ENCODE measurements at places on chromosomes 7 and 10.

DNA sequence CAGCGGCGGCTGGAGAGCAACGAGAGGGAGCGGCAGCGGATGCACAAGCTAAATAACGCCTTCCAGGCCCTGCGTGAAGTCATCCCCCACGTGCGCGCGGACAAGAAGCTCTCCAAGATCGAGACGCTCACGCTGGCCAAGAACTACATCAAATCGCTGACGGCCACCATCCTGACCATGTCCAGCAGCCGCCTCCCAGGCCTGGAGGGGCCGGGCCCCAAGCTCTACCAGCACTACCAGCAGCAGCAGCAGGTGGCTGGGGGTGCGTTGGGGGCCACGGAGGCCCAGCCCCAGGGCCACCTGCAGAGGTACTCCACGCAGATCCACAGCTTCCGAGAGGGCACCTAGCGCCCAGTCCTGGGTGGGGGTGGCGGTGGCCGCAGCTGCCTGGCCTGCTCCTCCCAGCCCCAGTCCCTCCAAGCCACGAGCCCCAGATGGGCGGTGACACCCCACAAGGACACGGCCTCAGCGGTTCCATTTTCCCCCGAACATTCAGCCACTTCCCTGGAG, 1.3 kb downstream of the BHLHA15 start:
- no peak for DNase-seq

DNA sequence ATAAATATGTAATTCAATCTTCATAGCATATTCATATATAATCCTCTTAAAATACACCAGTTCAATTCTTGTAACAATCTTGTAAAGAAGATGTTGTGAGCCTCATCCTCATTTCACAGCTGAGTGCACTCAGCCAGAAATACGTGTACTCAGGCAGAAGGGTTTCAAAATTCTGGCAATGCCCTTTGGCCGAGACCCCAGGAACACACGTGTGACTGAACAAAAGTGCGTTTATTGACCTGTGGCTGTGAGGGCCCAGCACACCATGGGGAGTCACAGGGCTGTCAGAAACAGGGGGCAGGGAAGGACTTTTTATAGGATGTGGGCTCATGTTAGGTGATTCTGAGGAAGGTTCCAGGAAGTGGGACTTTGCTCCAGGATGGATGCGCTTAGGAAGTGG, 21.5 kb downstream of the GIMAP8 start:
- DNase-seq, result no peak

- no peak for DNase-seq
Measured at GRCh38 chr7:98202367-98203195, 8.7 kb upstream of the BHLHA15 start.

DNA sequence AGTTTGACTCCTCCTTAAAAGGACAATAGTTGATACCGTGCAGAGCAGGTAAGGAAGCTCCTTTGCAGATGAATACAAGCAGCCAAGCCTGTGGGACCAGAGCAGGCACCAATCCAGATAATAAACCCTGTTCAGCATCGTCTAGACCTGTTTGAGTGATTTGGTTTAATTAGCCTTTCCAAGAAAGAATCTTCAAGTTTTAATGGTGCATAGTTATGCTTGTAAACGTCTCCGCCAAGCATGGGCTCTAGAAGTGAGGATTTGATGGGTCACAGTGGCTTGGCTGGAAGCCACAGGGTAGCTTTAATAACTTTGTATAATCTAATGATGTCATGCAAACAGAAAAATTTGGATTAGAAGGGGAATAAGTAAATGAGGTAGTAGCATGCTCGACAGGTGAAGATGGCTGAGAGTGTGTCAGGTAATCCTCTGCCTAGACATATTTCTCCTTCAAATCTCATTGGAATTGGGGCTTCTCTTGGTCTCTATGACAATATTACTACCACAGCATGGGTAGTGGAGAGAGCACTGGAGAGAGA, 188.4 kb downstream of the DYNC1I1 start:
- no peak for DNase-seq

DNA sequence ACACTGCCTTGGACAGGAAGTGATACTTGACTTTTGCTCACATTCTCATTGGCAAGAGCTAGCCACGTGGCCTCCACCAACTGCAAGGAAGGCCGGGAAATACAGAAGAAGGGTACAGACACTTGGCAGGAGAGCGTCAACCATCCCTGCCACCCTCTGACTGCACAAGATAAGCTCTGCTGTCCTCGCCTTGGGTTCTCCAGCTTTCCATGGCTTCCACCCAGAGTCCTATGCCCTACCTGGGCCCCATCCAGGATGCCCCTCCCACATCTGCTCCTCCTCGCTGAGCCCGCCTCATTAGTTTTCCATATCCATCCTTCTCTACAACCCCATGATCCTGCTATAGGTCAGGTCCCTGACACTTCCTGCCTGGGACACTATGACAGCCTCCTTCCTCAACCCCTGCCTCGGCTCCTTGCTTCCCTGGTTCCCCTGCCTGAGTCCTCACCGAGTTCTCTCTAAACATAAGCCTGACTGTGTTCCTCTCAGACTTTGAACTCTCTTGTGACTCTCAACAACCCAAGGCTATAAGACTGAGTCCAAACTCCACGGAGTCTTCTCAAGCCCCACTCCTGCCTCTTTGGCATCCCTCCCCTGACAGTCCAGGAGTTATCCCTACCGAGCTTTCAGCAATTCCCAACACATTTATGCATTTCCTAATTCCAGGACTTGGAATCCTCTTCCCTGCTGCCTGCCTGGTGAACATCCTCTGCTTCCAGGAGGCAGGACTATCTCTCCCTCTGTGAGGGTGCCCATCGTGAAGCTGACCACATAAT, 23.2 kb upstream of the GDF10 start:
- peak; percentile 8 for DNase-seq

GRCh38 chr10:74502963-74503608, 323.3 kb upstream of the KAT6B start:
- no peak for DNase-seq

DNA sequence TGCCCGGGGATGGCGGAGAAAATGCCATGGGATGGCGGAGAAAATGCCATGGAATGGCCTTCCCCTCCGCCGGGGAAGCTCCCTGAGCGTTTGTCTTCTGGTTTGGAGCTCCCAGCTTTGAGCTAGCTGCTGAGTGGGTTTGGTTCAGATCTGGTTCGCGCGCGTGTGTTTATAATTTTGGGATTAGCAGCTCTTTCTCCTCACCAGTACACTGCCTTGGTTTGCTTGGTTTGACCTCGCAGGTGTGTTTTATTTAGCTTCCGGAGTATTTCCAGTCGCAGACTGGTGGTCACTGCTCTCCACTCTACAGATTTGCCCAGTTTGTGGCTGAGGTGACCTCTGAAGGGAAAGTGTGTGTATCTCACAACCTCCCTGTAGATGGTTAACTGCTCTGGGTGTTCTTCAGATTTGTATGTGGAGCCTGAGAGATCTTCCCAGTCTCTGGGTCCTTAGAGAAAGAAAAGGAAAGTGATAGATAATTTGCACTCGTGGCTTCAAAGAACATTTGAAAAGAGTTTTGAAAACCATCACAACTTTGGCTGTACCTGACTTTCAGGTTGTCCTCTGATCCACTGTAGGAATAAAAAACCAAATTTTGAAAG, 597 bp downstream of the ZNF277 start:
- no peak for DNase-seq

DNA sequence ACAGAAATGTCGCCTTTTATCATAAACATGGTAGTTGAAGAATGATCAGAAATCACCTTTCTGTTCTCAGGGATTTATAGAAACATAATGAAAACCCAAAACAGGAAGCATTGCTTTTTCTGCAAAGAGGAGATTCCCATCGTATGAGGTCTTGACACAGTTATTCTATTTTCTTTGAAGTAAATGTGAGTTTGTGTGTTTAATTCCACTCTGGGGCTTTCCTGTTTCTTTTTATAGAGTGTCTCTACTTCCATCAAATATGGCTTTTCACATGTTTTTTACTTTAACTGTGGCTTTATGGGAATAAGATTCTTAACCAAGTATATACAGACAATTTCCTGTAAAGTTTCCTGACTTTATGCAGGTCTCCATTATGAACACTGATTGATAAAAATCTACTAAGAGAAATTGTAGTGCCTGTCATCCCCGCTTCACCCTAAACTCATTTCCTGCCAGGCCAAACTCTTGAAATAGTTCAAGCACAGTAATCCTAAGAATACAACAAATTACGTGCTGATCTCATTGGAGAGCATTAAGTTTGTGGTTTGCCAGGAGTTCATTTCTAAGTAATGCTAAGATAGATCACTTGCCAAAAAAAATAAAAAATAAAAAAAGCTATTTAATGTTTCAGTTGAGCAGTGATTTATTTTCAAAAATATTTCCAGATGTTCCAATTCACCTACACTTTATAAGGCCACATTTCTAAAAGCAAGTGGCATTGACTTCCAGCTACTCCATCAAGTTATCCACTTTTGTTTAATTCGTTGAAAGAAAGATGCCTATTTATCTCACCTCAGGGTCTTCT, 52.2 kb upstream of the SEC61G start:
- DNase-seq, result no peak

GRCh38 chr10:58262766-58263165, 4.9 kb downstream of the IPMK start:
- no peak for DNase-seq

DNA sequence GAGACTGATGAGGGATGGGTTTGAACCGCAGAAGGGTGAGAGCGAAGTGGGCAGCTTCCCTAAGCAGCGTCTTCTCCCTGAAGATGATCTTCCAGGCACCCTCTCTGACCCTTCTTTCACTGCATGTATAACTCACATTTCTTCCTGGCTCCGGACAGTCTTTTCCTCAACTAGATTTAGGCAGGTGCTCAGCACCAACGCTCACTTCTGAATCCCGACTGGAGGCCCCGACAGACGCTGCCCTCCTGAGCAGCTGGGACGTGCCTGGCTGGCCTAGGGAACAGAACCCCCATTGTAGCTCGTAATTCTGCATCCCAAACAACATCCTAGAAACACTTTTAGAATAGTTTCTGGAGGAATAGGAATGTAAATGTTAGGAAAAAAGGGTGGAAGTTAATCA, 206.6 kb downstream of the DIP2C start:
- no peak for DNase-seq

- DNase-seq, result no peak
Measured at GRCh38 chr7:125491137-125491536, 561.5 kb upstream of the POT1 start.

DNA sequence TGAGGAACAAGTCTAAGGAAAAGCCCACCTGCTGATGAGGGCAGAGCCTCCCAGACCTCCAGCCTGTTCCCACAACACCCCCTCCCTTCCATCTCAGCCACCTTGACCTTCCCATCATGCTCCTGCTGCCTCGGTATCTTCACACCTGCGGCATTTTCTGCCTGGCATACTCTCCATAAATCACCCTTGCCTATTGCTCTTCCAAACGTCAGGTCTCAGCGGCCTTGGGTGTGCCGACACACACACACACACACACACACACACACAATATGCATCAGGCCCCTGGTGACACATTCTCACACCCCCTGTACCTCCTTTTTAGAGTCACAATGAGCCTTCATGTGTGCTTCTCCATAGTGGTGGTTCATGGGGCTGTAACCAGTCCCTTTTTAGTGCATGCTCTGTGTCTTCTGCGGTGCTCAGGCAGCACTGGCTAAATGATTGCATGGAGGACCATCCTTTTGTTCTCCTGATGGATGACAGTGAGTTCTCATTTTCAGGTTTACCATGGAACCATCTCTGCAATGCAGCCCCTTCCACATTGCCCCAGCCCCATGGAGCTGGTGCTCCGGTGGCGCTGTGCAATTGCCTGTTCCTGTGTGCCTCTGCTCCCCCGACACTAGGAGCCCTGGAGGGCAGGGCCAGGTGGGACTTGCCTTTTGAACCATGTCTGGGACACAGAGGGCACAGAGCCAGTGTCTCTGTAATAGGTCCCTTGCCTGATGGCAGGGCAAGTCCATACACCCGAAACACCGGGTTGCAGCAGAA, 4.5 kb downstream of the ADIRF start:
- DNase-seq, result no peak

- no peak for DNase-seq
Measured at GRCh38 chr10:23408330-23408976, 30.4 kb upstream of the OTUD1 start.

DNA sequence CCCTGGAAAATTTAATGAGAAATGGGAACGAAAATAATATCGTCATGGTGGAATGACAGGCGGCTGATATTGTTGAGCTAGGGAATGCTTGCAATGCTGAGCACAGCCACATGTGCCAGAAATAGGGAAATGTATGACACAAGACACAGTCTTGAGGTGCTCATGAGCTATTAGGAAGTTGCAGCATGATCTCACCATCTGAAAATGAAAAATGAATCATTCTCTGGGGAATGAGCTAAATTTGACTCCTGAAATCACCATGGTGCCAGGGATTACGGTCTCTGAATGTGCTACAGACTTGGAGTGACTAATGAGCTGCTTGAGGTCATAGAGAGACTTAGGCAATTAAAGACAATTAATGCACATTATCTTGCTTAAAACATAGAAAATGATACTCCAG, 845.0 kb downstream of the CNTNAP2 start:
- no peak for DNase-seq
